ENCODE measurements at places on chromosomes 7 and 10.
A peak's percentile ranks its signal among the peaks of the same experiment; 100 is the strongest.

DNA sequence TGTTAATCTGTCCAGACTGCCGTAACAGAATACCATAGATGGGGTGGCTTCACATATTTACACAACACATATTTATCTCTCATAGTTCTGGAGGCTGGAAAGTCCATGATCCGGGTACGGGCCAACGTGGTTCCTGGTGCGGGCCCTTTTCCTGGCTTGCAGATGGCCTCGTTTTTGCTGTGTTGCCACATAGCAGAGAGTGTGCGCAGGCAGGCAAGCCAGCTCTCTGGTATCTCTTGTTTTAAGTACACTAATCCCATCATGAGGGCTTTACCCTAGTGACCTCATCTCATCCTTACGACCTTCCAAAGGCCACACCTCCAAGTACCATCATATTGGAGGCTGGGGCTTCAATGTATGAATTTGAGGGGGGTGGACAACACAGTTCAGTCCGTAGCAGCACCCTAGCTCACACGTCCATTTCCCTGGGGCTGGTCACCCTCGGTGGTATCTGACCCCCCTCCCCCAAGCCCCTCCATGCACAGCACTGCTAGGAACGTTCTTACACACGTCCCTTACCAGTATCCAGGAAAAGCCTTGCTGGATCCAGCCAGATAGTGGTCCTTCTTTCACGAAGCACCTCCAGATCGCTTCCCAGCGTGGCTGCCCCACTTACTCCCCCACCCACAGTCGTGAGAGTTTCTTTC is 21.5 kb downstream of the CUX1 start:
- no peak for DNase-seq

DNA sequence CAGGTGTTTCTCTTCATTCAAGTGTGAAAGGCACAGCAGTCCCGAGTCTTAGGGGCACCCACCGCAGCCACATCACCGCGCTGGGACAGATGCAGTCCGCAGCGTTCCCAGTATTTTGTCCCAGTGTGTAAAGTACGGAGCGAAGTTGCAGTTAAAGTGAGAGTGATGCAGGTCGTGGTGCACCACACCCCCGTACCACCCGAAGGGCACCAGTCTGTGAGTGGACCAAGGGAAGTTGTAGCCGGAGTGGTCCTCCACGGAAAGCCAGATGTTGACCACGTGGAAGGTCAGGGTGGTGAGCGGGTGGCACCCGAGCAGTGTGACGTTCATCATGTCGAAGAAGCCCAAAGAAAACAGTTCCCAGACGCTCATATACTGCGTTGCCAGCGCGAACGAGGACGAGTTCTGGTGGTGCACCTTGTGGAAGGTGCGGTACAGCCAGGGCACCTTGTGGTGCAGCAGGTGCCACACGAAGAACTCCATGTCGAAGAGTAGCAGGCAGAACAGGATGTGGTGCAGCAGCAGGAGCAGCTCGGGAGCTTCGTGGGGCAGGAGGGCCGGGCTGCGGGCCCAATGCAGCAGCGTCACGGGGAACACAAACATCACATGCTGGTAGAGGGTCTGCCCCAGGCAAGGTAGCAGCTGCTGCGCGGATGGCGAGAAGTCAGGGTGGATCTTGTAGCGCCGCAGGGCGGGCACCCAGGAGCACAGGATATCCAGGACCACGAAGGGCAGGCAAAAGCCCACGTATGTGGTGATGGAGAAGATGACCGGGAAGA is 526 bp downstream of the CH25H start:
- DNase-seq: peak; percentile 35

DNA sequence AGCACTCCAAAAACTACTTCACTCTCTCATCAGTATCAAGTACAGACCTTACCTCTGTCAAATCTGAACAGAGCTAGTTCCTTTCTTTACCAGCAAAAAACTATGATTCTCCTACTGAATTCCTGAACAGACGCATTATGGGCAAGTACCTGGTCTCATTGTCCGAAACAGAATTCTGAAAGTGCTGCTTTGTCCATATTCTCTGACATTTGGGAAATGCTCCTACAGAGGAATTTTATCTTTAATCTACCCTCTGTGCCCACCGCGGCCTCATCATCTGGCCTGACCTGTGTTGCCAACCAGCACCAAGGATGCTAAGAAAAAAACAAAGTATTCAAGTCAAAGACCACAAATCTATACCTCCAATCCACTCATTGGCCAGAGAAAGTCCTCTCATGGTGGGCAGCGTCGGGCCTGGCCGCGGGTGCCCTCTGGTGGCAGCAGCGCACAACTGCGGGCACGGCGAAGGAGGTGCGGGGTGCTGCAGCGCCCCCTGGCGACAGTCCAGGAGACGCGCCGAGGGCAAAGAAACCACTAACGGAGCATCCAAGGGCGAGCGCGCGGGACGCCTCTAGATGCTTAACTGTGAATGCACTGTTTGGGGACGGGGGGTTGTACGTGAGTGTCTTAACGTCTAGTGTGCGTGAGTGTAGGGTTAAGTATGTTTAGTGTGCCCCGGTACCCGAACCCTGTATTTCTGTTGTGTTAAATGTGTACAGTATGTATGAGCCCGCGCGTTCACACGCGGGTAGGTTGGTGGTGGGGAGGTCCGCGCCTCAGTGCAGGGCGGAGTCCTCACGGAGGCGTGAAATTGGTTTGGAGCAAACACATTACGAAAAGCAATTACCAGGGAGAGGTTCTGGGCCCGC is 5.0 kb upstream of the GBX1 start:
- DNase-seq: peak; percentile 75

DNA sequence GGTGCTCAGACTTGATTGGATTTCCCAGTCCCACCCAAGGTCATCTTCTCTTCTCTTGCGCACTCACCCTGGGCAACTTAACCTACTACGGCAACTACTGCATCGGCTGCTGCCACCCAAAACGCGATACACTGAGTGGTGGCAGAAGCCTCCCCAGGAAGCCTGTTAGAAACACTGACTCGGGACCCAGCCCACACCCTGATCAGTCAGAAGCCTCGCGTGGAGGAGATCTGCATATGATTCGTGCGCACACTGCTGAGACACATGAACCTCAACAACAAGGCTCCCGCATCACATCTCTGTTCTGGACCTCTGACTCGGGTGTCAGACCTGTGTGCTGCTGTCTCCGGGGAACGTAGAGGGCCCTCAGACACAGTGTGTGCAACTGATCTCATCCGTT is 419.5 kb downstream of the PAXIP1 start:
- DNase-seq: no peak

GRCh38 chr7:44229546-44230105 is 28.8 kb downstream of the YKT6 start:
- DNase-seq: no peak

GRCh38 chr7:129780974-129781927 is 169.7 kb downstream of the NRF1 start:
- no peak for DNase-seq

DNA sequence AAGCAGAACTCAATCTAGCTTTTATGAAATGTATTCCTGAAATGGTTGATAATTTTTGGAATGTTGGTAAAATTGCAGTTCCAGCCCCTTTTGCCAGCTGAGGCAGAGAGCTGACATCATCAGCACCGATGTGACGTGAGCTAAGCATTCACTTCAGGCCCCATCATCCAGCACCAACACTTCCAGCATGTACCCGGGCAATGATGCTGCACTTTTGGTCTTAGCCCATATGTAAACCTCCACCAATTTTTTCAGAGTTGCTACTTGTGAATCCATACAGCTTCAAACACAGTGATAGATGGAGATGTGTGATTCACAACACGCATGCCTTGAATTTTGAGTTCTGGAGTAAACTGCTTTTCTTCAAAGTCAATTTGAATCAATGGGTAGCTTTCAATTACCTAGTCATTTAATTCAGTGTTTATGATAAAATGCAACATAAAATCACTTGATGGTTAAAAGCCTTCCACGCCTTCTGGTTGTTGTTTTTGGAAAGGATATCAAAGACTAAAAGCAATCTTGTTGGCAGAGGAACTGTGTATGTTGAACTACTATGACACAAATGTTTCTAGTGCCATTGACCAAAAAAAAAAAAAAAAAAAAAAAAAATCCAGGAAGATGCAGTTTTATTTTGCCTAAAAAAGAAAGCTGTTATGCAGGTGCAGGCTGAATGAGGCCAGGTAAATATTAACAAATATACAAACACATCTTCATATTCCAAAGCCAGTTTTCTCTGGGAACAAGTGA is 73.9 kb downstream of the NRP1 start:
- no peak for DNase-seq

DNA sequence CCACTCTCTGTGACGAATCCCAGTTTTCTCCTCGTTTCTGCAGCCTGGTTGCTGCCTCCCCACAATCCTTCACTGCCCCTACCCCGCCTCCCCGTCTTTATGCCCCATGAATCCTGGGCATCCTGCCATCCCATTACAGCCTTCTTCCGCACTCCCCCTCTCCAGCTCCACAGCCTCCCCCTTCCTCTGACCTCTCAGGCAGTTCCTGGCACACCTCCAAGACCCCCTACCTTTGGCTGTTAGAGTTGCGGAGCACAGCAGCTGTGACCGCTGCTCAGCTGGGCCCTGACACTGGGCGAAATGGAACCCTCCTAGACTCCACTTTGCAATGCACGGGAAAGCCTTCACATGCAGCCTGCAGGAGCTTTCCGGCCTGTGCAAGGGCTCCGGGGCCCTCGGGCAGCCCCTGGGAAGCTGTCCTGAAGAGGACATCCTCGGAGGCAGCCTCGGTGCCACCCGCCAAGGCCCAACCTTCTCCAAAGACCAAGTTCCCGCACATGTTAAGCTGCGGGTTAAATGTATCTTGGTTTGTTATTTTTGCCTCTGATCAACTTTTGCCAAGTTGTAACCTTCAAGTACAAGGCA is 400.7 kb upstream of the MKI67 start:
- no peak for DNase-seq

DNA sequence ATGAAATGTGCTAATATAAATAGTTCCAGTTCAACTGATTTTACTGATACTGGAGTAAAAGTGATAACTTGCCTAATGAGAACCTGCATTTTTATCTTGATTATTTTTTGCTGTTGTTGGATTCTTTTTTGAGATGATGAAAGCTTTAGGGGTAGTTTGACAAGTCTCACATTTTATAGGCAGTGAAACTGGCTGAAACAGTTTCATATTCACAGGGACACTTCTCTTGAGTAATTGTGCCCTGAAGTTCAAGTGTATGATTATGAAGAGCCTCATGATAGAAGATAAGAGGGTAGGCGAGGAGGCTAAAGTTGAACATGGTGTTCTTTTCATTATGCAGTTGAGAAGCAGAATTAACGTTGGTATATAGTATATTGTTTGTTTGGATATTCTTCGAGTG is 5.1 kb downstream of the AUTS2 start:
- no peak for DNase-seq

DNA sequence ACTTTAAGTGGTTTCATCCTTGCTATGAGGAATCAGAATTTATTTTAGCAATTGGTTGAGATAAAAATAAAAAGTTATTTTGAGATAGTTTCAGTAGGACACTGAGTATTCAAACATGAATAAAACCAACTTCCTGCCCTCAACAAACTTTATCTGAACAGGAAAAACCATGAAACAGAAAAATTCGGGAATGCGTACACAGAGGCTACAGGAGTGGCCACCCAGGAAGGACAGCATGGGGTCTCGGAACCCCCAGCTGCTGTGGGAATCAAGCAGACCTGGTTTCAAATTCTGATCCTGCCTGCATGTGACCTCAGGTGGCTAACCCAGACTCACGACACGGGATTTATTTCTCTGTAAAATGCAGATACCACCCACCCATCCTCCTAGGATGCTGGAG is 49.0 kb upstream of the GRID1 start:
- no peak for DNase-seq

GRCh38 chr7:25250386-25250785 is 22.1 kb upstream of the NPVF start:
- no peak for DNase-seq

- DNase-seq: no peak
Measured at GRCh38 chr7:26307226-26307625, 15.6 kb downstream of the SNX10 start.

DNA sequence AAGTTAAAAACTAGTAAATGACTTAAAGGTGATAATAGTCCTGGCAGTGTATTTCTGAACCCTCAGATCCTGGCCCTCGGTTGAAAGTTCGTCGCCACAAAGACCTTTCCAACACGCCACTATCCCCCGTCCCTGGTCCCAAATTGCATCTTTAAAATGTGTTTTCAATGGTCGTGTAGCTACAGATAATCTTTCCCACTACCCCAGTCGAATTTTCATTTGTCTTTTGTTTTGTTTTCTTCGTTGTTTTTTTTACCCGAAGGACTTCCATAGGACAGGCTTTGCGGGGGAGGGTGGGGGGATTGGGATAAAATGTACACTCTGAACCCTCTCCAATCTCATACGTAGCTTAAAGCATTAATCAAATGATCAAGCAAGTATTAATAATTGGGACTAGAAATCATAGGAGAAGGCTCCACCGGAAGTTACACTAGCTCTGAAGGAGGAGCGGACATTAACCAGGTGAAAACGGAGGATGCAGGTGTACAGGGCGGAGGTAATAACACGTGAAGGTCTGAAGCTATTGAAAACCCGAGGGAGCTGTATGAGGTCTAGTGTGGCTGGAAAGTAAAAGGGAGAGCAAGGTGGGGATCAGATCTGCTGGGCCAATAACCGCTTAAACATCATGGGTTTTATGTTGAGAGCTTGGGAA is 32.8 kb upstream of the PHF14 start:
- DNase-seq: peak; percentile 37

GRCh38 chr10:132321726-132322125 is 10.3 kb upstream of the LRRC27 start:
- DNase-seq: no peak

DNA sequence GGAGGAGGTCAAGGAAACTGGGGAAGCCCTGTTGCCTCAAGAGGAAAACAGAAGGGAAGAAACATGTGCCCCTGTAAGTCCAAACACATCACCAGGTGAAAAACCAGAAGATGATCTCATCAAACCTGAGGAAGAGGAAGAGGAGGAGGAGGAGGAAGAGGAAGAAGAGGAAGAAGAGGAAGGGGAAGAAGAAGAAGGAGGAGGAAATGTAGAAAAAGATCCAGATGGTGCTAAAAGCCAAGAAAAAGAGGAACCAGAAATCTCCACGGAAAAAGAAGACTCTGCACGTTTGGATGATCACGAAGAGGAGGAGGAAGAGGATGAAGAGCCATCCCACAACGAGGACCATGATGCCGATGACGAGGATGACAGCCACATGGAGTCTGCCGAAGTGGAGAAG is 82.7 kb upstream of the SAMD8 start:
- DNase-seq: no peak

DNA sequence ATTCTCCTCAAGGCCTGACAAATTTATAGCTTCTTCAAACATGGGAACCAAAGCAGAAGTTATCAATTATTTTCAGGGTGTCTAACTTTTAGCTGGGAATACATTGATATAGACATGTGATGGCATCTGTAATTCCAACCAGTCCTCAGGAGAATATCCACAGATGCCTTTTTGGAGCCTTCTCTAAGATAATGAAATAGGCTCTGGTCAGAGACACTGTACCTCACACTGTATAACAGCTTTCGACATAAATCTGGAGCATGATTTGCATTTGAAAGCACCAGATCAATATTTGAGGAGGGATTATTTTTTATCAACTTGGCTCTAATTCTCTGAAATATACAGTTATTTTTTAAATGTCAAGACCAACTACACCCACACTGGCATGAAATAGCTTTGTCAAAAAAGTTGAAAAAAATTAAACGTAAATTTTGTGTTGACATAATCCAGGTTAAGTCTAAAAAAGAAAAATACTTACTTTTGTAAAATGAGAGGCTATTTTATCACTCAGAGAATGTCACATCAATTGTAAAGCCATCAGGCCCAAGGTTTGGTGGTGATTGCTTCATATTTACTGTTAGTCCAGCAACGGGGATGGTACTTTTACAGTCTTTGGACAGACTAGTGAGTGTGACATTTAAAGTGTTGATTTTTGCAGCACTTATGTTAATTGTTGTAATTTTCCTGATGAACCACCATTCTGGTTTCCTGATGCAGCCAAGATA is 177.0 kb upstream of the SP8 start:
- DNase-seq: no peak

- no peak for DNase-seq
Measured at GRCh38 chr10:25696013-25696708, 237.9 kb upstream of the MYO3A start.

Measured in CD4-positive, alpha-beta T cell (primary cell).